ENCODE measurements at places on chromosomes 1 and 21.

GRCh38 chr21:42829417-42829816 is 49.9 kb downstream of the WDR4 start:
- DNase-seq = no peak

- no peak for DNase-seq
These were observed 228.1 kb downstream of the OMA1 start for GRCh38 chr1:58318157-58319005.

DNA sequence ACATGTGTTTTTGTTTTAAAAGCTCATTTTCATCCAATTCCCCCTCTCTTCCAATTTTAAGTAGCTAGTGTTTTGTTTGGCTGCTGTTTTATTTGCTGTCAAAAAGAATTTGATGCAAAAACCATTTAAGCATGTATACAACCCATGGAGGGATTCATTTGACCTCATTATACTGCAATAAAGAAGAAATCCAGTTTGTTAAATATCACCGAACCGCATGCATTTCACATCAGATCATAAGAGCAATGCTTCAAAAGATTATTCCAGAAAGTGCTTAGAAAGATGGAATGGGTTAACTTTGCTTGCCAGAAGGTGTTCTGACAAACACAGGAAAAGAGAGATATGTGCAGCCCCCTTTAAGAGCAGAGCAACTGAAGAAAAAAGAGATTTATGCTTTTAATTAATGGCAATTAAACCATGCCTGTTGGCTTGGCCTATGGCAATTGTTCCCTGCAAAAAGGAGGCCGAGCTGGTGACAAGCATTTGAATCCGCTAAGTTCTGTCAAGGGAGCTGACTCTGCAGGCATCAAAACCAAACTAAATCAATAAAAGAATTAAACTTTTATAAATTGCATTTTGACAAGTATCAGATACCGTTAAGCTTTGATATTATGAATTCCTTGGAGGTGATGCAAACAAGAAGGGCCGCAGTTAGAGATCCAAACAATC is 14.4 kb upstream of the BARHL2 start:
- no peak for DNase-seq

GRCh38 chr1:114025609-114026401 is 46.5 kb downstream of the OLFML3 start:
- DNase-seq = no peak

- DNase-seq = no peak
These were observed 319.2 kb downstream of the SMYD3 start for GRCh38 chr1:246187834-246188372.

GRCh38 chr1:88111816-88112215 is 572.3 kb upstream of the PKN2 start:
- no peak for DNase-seq

- no peak for DNase-seq
These were observed 435.7 kb upstream of the VAMP3 start for GRCh38 chr1:7335224-7335879.

GRCh38 chr1:71733121-71733520 is 549.2 kb downstream of the NEGR1 start:
- DNase-seq = no peak

- DNase-seq = no peak
These were observed 16.8 kb upstream of the PTPRC start for GRCh38 chr1:198622001-198622400.

DNA sequence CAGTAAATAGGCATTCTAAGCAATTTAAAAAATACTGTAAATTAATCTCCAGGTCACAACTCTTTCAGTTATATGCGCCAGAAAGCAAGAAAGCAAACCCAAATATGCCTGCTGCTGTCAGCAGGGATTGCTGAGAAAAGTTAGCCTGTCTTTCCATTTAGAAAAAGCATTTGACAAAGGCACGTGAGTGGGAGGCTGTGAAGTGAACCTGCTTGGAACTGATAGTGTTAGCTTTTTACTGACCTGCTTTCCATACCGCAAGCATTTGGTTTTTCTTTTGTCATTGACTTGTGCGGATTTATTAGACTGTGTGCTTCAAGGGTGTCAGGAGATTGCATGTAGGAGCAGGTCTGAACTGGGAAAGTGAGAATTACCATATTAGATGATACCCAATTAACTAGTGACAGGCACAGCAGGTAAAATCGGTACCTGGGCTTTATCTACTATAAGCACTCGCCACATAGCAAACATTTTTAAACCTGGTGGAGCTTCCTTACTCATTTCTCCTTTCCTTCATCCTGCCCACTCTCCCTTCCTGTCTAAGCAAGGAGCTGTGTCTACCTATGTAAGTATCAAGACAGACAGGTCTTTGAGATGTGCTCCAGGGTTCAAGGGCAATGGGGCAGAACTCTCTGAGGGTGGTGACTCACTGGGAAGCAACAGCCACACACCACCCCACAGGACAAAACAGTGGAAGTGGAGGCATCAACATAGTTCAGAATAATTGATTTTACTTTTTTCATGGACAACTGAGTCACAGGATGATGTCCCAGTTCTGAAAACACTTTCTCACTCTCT is 323.9 kb downstream of the DISC1 start:
- no peak for DNase-seq

GRCh38 chr1:93595266-93595665 is 86.4 kb downstream of the BCAR3 start:
- no peak for DNase-seq

- DNase-seq = no peak
These were observed 185.1 kb downstream of the FOXD2 start for GRCh38 chr1:47622776-47623556.

DNA sequence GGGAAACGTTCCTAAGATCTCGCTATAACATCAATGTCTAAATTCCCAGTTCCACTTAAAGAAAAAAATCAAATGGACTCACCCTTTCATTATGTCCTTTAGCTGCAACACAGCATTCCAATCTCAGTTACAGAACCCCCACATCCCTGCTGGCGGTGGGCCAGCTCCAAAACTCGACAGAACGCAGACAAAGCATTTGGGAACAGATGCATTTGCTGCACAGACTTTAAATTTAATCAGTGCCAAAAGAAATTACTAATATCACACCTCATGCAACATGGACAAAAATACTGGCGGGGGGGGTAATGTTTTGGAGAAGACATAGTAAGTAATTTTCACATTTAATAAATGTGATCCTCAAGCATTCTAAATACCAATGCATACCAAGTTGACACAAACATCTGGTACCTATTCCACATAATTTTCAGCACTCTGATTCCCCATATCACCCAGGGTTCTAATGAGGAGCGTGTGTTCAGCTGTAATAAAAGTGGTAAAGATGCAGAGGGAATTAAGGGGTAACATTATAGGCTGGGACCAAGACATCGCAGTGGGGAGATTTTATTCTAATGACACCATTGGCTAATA is 79.7 kb downstream of the TGFBR3 start:
- no peak for DNase-seq

DNA sequence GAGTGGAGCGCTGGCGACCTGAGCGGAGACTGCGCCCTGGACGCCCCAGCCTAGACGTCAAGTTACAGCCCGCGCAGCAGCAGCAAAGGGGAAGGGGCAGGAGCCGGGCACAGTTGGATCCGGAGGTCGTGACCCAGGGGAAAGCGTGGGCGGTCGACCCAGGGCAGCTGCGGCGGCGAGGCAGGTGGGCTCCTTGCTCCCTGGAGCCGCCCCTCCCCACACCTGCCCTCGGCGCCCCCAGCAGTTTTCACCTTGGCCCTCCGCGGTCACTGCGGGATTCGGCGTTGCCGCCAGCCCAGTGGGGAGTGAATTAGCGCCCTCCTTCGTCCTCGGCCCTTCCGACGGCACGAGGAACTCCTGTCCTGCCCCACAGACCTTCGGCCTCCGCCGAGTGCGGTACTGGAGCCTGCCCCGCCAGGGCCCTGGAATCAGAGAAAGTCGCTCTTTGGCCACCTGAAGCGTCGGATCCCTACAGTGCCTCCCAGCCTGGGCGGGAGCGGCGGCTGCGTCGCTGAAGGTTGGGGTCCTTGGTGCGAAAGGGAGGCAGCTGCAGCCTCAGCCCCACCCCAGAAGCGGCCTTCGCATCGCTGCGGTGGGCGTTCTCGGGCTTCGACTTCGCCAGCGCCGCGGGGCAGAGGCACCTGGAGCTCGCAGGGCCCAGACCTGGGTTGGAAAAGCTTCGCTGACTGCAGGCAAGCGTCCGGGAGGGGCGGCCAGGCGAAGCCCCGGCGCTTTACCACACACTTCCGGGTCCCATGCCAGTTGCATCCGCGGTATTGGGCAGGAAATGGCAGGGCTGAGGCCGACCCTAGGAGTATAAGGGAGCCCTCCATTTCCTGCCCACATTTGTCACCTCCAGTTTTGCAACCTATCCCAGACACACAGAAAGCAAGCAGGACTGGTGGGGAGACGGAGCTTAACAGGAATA is 4.2 kb downstream of the TFAP2E start:
- DNase-seq = peak; percentile 41

GRCh38 chr1:212141404-212141803 is 105.9 kb downstream of the DTL start:
- DNase-seq = no peak

GRCh38 chr1:195933835-195934234 is 674.4 kb downstream of the KCNT2 start:
- DNase-seq = no peak

- no peak for DNase-seq
These were observed 121.8 kb upstream of the TNR start for GRCh38 chr1:175865041-175865766.

- DNase-seq = no peak
These were observed 199.4 kb upstream of the CACYBP start for GRCh38 chr1:174800216-174800851.

GRCh38 chr1:168148916-168149315 is 12.2 kb upstream of the GPR161 start:
- no peak for DNase-seq

DNA sequence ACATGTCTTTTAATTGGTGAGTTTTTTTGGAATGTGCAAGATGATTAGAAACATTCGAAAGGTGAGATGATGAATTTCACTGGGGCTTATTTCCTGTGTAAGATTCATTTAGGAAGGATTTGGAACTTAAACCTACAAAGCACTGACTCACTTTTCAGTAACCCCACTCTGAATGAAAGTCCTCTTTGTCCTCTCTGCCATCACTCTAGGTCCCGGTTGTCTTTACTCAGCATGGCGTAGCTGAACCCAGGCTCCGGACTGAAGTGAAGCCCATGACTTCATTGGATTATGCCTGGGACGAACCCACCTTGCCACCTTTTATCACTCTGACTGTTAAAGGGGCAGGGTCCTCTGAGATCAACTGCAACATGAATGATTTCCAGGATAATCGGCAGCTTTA is 139.4 kb downstream of the VPS13D start:
- DNase-seq = no peak

DNA sequence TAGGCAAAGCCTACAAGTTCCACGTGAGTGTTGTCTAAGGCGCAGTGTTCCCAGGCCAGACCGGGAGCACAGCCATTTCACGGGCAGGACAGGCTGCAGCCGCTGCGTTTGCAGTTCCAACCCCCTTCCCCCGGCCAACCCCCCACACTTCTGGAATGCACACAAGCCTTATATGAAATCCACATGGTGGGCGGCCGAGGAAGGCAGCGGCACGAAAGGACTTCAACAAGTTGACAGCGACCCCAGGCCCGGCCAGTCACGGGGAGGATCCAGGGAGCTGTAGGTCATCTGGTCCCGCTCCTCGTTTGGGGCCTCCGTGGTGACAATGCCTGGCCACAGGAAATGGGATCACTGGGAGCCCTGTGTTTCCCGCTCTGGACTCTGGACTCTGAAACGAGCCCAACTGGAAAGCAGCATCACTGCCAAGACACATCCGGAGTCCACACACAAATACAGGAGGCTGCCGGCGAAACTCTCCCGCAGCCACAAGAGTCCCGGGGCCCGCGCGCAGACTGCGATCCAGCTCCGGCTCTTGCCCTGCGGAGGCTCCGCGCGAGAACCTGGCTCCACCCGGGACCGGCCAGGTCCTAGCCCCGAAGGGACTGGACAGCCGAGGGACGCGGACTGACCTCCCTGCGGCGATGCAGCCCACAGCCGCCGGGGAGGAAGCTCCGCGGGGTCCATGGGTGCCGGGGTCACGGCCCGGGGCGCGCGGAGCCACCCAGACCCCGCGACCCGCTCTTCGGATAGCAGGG is 794 bp downstream of the NID1 start:
- no peak for DNase-seq

DNA sequence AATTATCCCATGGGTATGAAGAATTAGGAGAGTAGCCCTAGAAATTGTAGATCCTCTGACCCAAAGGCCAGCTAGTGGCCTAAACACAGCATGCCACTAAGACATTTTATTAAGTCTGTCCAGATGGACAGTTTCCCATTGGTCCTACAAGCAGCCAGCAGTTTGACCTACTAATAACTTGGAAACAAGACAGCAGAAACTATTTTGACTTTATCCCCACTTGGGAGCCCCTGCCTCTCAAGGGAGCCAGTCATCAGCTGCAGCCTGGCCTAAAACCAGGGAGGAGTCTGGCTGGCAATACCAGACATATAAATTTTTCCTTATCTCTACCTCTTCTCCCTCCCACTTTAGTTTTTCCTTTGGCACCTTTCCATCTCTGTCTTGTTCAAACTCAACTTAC is 222.6 kb upstream of the KCTD3 start:
- no peak for DNase-seq

GRCh38 chr1:31886866-31887265 is 51.3 kb downstream of the PTP4A2 start:
- no peak for DNase-seq

- DNase-seq = no peak
These were observed 22.5 kb upstream of the KCTD3 start for GRCh38 chr1:215544566-215544965.

GRCh38 chr1:10189659-10190058 is 20.7 kb upstream of the KIF1B start:
- DNase-seq = no peak

GRCh38 chr1:61247051-61247825 is 164.9 kb downstream of the NFIA start:
- DNase-seq = no peak

DNA sequence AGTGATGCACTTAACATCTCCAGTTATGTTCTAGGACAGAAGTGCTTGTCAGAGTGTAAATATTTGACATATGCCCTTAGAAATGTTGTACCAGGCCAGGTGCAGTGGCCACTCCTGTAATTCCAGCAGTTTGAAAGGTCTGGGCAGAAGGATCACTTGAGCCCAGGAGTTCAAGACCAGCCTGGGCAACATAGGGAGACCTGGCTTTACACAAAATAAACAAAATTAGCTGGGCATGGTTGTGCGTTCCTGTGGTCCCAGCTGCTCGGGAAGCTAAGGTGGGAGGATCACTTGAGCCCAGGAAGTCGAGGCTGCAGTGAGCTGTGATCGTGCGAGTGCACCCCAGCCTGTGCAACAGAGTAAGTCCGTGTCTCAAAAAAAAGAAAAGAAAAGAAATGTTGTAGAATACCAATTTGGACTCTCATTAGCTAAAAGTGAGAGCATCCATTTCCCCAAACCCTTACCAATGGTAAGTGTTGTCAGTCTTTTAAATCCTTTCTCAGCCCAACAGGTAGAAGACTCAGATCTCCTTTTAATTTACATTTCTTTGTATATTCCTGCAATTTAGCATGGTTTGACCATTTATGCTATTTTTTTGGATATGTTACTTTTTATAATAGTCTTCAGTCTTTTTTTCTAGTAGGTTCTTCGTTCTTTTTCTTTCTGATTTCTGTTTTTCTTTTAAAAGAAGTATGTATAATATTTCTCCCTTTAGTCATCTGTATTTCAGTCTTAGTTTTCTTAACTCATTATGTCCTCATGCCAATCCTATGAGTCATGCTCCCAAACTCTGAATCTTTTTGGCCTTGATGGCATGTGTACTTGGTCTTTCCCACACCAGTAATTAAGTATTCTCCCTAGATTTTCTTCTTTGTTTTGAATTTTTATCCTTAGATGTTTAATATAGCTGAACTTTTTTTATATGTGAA is 74.4 kb downstream of the CAMTA1 start:
- DNase-seq = no peak

All from activated T-cell treated with anti-CD3 and anti-CD28 coated beads for 48 hours (primary cell).